Glutamatergic neuron (in vitro differentiated cells): ENCODE measurements at places on chromosomes 12 and 14. TPM values are rescaled to one million over a fixed set of nuclear protein-coding genes. Genes with fewer than 3 reads are reported as not detected.

- no peak for DNase-seq
These were observed 57.8 kb downstream of the CLMN start for GRCh38 chr14:95261616-95262510.

GRCh38 chr12:133236144-133236543 lies 467 bp upstream of the ANHX start:
- DNase-seq: no peak

- no peak for DNase-seq
These were observed 425.9 kb upstream of the TBX3 start for GRCh38 chr12:115109863-115110262.

Gene B4GALNT3
- total RNA-seq: 3.3 TPM

Gene KCNMB4
- total RNA-seq: 18.7 TPM

Gene SIX6
- total RNA-seq: not detected

DNA sequence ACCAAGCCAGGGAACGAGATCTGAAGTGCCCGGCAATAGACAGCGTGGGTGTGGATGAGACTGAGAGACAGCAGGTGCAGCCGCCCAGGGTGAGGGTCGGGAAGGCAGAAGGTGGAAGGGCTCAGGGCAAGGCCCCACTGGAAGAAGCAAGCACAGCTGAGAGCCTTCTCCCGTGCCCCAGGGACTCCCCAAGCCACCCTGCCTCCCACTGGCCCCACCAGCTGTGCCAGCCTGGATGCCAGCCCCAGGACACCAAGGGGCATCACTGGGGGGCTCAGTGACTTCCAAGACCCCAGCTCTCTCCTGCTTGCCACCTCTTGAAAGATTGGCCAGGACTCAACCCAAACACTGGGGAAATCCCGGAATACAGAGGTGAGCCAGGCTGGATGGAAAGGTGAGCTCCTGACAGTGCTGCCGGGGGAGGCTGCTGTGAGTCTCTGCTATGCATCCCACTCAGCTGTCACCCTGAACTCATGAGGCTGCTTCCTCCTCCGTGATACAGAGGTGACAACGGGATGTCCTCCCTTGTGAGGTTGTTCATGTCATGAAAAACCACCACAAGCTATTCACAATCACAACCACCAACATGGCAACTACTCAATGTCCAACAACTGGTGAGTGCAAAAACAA lies 13.8 kb downstream of the TESC start:
- no peak for DNase-seq

GRCh38 chr12:68158432-68158831 lies 1.1 kb downstream of the IFNG start:
- no peak for DNase-seq

Gene ELK3
- total RNA-seq: 3.7 TPM

GRCh38 chr14:32620303-32620702 lies 291.2 kb downstream of the AKAP6 start:
- DNase-seq: no peak

- DNase-seq: no peak
These were observed 118.6 kb downstream of the FGD4 start for GRCh38 chr12:32517966-32518365.

Gene TMPRSS12
- total RNA-seq: not detected

Gene IL22
- total RNA-seq: not detected

GRCh38 chr12:5921027-5921909 lies 23.8 kb downstream of the ANO2 start:
- no peak for DNase-seq

DNA sequence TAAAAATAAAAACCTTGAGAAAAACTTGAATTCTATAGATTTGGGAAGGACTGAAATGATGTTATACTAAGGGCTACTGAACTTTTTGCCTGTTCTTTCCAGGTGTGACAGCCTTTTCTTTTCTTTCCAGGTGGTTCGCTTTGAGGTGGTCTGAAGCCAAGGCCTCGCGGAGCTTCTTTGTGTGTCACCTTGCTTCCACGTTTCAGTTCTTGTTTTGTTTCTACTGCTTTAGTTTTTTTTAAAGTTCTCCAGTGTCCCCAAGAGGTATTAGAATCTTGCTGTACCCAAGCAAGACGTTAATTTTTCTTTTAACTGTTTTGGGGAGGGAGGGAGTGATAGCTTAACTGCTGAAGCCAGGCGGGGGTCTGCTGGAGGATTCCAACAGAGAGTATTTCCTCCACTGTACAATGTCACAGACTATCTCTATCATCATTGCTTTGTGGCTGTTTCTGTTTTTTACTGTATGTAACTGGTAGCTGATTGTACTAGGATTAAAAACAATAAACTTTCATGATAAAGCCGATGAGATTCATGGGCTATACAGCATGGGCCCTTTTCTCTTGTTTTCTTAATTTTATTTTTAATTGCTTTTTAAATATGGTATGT lies 40.2 kb downstream of the PROX2 start:
- no peak for DNase-seq

DNA sequence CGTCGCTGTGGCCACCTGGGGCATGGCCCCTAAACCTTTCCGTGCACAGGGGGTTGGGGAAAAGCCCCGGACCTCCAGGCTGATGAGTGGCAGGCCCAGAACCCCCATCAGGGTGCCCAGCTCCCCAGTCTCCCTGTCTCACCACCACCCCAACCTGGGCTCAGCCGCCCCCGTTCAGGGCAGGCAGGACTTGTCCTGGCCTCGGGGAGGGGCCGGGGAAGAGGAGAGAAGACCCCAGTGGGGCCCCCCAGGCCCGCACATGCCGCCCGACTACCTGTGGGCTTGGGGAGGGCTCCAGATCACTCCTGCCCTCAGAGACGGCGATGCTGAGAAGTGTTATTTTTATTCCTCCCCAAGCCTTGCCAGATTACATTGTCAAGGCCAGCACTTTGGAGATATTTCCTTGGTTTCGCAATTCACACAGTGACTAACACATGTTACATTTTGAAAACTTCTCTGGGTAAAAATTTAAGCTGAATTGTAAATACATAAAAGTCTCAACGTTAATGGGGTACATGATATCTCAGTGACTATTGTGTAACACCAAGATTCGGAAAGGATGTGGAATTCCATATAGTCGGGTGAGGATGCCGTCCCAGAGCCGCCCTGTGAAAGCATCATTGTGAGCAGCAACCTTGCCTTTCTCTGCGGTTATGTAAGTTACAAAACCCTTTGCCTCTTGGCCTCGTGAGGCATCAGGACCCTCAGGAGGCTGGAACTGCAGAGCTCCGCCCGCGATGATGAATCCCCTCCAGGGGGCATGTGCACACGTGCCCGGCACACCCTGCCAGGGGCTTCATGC lies 85.6 kb upstream of the DIO3 start:
- no peak for DNase-seq

Gene ITGB7
- not detected for total RNA-seq

DNA sequence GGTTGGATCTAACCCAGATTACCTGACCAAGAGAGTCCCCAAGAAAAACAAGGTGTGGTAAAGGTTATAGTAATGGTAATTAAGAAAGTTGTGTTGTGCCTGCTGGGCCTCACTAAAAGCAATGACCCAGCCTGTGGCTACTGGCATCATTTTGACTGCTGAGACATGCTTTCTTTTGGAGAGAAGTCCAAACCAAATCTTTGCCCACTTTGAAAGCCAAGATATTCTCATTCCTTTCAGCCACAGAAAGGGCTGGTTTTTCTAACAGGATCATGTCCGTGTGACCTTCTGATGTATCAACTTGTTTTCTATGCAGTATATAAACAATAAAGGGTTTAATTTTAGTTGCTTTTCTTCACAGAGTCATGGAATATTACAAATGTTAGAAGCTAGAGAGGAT lies 388.6 kb downstream of the RAD51B start:
- DNase-seq: no peak

DNA sequence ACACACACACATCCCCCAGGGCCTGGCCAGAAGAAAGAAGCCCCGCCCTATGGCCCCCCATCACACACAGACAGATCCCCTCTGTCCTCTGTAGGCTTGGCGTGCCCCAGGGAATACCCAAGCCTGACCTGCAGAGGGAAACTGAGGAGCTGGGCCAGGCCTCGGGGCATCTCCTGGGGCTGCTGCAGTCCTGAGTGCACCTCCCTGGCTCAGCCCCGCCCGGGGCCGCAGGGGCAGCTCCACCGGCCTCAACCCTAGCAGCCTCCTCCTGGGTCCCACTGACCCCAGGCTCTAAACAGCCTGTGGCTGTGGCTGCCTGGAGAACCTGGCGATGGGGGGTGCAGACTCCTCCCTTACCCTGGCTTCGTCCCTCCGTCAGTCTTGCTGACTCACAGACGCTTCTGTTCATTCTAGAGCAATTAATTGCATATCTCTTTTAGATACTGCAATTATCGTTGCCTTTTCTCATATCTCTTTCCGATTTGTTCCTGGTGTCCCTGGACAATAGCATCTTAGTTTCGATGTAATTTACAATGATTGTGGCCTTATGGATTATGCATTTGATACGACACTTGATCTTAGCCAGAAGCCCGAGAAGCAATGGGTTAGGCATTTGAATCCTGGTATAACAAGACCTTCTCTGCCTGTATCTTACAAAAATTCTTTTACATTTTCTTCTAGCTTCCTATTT lies 45.8 kb upstream of the EIF5 start:
- DNase-seq: no peak

Gene ART4
- not detected for total RNA-seq

Gene FIGNL2
- total RNA-seq: 107 TPM

GRCh38 chr14:91245029-91245428 lies 525 bp upstream of the GPR68 start:
- no peak for DNase-seq

Gene CARMIL3
- total RNA-seq: 108 TPM
